ENCODE measurements at places on chromosomes 12 and 14.
A peak's percentile ranks its signal among the peaks of the same experiment; 100 is the strongest.

DNA sequence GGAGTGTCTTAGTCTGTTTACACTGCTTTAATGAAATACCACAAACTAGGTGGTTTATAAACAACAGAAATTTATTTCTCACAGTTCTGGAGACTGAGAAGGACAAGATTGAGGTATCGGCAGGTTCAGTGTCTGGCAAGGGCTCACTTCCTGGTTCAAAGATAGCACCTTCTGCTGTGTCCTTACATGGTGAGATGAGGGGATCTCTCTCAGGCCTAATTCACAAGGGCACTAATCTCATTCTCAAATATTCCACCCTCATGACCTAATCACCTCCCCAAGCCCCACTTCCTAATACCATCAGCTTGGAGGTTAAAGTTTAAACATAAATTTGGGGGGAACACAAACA is 35.0 kb upstream of the PLEK2 start:
- no peak for DNase-seq

GRCh38 chr12:113476176-113476986 is 4.7 kb upstream of the LHX5 start:
- DNase-seq: no peak

DNA sequence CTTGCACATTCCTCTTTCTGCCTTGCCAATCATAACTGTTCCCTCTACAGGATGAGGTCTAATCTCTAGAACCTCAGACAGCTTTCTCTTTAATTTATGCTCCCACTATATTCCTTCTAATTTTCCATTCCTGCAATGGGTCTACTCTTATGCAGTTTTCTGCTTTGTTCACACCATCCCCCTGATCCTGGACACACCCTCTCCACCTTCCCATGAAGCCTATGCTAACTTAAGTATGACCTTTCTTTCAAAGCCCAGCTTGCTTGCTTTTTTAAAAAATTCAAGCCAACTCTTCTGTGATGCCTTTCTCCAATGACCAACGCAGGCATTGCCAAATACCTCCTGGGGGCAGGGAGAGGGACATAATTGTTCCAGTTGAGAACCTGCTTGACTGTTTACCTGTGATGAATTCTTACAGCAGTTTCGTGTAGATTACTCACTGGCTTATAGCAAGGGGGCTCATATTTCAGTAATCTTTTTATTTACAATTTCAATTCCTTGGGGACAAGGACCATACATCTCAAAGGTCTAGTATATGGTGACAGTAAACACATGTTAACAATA is 7.8 kb downstream of the SLC38A1 start:
- no peak for DNase-seq

- DNase-seq: peak; percentile 74
These were observed 34.8 kb upstream of the FRMD6 start for GRCh38 chr14:51616724-51617409.

GRCh38 chr14:22556021-22556989 is 32.7 kb downstream of the DAD1 start:
- no peak for DNase-seq

- DNase-seq: no peak
These were observed 19.2 kb upstream of the EMP1 start for GRCh38 chr12:13177373-13177772.

- no peak for DNase-seq
These were observed 2.5 kb downstream of the XRCC3 start for GRCh38 chr14:103712633-103713247.

DNA sequence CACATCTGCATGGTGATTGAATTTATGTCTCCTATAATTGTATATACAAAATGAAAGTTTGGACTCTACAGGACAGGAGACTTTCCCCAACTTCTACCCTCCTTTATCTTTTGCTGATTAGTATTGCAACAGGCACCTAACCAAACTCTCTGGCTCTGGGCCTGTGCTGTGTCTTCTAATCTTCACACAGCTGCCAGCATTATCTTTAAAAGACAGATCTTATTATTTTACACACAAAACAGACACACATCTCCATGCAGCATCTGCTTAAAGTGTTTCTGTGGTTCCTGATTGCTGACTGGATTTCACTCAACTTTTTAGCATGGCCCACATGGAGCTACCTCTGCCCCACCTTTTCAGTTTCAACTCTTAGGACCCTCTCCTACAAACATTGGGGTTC is 154.9 kb upstream of the PELI2 start:
- DNase-seq: no peak

- DNase-seq: peak; percentile 97
These were observed 13.6 kb upstream of the LRRC23 start for GRCh38 chr12:6890789-6891645.

DNA sequence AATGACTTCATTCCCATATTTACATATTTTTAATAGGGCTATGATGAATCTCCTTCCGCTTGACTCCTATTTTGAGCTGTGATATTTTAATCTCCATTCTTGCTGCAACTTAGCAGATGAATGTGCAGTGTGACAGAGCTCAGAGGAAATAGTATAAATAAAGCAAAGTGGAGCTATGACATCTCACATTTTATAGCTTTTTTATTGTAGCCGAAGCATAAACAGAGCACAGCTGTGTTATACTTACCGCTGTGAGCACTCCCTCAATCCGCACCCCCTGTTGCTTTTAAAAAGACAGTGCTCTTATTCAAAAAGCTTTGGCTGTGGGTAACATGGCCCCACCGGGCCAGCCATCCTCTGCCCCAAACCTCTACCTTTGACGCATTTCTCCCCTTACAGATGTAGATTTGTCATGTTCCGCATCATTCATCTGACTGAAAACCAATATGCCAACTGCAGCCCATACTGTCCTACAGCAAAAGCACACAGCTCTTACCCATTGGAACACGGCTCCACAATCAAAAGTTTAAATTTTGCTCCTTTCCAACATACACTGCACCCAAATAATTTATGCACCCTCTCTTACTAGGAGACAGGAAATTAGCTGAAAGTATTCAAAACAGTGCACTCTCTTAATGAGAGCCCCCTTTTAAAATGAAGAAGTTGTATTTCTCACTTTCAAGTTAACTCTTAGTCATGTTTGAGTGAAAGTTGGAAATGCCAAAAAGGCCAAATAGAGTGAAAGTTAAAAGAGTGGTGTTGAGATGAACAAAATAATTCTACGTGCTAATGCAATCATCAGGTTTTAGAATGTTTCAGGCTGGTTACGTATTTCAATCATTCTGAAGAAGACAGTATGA is 429.3 kb upstream of the SOX5 start:
- no peak for DNase-seq

DNA sequence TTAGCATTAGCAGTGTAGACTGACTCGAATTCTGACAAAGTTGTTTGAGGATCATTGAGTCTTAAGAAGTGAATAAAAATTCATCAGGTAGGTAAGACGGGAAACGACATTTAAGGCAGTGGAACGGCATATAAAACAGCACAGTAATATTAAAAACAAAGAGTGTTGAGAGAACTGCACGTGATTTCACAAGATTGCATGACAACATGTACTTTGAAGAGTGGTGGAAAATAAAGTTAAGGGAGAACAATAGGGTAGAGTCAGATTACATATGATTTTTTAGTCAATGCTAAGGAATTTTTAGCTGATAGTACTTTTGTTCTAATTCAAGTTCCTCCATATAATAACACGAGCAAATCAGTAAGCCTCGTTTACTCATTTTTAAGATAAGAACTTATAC is 115.4 kb downstream of the SOX5 start:
- no peak for DNase-seq

GRCh38 chr14:22497671-22498093 is 91.3 kb downstream of the DAD1 start:
- no peak for DNase-seq

DNA sequence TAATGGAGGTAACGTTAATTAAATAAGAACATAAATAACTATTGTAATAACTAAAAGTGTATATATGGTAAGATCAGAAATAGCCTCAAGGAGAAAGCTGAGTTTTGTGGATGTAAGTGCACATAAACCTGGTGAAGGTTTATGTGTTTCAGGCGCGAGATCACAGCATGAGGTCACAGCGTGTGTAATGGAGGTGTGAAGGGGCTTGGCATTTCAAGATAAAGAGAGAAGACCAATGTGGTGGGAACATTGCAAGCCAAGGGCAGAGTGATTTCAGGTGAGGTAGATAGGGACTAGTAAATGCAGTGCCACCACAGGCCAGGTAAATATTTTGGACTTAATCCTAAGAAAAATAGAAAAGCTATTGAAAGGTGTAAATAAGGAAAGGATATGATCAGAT is 21.7 kb upstream of the KICS2 start:
- no peak for DNase-seq

DNA sequence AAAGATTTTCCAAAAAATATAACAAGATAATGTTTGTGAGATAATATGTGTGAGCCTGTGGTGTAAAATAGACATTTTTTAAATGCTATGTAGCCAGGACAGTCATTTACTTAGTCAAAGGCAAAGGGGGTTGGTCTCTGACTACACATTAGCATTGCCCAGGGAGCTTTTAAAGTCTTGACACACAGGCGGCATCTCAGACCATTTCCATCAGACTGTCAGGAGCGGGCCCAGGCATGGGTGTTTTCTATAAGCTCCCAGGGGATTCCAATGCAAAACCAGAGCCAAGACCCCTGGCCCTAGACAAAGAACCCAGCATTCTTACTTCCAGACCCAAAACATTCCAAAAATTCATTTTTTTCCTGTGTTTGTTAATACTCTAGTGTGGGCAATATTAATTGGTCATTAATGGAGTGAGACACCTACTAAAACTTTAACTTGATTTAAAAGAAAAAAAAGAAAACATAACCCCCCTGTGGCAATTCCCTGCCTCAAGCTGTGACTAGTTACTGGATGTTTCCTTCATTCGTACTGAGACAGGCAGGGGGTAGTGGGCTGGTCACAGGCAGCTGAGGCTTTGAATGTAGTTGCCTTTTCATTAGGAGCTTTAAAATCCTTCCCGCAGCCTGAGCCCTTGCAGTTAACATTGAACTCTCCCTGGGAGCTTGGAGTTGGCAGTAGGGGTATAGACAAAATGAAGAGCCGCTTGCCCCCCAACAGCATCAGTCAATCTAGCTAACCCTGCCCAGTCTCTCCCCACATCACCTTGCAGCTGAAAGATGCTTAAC is 103.7 kb downstream of the CMKLR1 start:
- DNase-seq: no peak

GRCh38 chr12:110330544-110330943 is 49.5 kb downstream of the ATP2A2 start:
- DNase-seq: peak; percentile 37

DNA sequence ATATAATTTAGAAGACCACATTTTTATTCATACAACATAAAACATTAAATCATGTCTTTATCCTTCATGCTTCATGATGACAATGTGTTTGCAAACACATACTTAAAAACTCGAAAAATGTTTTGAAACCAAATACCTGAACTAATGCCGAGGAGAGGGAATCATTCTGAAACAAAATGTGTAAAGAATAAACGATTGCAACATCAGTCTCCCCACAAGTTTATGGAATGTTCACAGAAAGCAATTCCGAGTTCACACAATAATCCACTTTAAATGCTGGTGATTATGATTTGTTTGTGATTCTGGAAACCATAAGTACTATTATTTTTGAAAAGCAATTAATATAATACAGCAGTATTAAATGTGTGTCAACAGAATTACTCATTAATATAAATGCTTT is 84.5 kb upstream of the PDZRN4 start:
- no peak for DNase-seq

GRCh38 chr14:78016532-78016931 is 153.6 kb upstream of the NRXN3 start:
- no peak for DNase-seq

DNA sequence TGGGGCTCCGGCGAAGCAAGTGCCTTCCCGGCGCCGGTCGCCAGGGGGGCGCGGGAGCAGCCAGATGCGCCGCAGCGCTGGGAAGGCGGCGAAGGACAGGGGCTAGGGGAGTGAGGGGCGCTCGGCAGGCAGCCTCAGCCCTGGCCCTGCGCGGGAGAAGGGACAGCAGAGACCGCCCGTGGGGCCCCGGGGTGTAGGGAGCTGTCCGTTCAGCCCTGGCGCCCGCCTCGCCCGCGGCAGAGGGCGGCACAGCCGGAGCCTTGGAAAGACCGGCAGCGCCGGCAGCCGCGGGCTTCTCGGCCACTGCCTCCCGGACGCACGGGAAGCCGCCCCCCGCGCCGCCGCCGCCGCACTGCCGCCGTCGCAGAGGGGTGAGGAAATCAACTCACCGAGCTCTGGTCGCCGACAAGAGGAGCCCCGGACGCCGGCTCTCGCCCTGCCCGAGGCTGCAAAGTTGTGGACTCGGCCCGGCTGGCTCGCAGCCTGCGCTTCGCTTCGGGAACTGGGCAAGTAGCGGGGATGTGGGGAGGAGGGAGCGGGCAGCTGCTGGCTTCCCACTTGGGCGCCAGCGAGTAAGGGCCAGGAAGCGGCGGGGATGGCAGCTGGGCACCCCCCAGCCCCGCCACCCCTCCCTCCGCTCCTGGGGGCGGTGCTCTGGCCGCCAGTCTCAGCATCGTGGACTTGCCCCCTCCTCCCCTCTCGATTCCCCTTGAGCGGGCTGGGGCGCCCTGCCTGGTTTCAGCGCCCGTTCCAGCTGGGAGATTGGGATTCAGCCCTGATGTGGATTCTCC is at the start of gene ZDHHC22:
Gene ZDHHC22, minus strand, starts transcription at position 578 of the 791 bp plus-strand sequence. CDS start 2,053 bp downstream, outside the sequence.
- peak; percentile 32 for DNase-seq

- DNase-seq: no peak
These were observed 228.2 kb upstream of the SYT1 start for GRCh38 chr12:78636231-78636855.

DNA sequence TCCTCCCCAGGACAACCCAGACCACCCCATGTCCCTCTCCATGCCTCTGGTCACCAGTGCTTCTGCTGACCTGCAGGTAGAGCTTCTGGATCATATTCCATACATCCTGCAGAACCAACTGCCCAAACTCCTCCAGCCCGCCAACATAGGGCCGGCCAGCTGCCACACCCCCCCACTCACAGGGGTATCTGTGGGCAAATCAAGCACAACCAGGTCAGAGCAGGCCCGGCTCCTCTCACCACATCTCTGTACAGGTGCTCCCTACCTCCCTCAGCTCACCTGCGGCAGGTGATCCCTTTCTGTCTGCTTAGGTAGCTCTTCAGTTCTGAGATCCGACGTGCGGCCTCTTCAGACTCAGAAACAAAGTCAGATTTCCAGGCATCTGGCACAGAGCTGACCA is 29.0 kb downstream of the TEP1 start:
- no peak for DNase-seq

GRCh38 chr14:22483863-22484593 is 105.0 kb downstream of the DAD1 start:
- DNase-seq: no peak

DNA sequence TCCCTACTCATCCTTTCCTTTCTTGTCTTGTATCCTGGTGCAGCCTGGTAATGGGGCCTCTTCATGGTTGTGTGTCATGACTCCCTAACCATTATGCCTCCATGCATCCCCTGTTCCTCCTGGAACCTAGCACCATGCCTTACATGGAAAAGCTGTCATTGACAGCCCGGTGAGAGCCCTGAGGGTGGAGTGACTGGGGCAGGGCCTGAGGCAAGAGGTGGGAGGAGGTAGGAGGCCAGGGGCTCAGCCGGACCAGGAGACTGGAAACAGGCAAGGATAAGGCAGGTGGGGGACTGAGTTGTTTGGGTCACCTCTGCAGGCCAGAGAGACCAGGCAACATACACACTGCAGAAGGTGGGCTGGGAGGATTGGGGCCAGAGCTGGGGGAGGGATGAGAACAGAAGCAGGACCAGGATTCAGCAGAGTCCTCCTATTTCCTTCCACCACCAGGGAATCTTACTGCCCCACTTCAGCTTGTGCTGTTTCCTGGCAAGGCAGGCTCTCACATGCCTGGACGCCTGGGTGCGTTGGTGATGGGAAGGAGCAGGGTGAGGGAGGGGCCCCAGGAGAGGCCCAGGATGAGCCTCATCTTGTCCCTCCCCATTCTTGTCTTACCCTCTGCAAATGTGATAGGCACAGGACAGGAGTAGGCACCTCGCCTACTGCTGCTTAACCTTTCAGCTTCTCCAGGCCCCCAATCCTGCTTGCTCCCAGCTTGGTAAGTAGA is at the start of gene LTB4R2:
Gene LTB4R2, plus strand, starts transcription at position 603 of the 727 bp plus-strand sequence. CDS start 525 bp downstream, outside the sequence.
- no peak for DNase-seq

All from AG08395 (cell line).